ENCODE measurements at places on chromosomes 11 and 22.

- no peak for DNase-seq
Observed at GRCh38 chr11:35727140-35727539, 64.6 kb downstream of the TRIM44 start.

DNA sequence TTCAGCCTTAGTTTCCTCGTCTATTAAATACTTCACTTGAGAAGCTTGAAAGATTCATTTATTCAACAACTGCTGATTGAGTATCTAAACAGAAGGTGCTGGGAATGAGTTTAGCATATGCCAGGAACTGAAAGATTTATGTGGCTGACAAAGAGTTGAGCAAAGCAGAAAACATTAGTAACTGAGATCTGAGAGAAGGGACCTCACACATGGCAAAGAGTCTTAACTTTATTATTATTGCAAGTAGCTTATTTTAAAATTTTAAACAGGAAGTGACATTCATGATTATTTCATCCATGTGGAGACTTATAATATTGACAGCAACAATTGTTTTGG lies 133.6 kb downstream of the CASP12 start:
- no peak for DNase-seq

- DNase-seq: no peak
Observed at GRCh38 chr11:72271980-72272379, 28.0 kb upstream of the PHOX2A start.

DNA sequence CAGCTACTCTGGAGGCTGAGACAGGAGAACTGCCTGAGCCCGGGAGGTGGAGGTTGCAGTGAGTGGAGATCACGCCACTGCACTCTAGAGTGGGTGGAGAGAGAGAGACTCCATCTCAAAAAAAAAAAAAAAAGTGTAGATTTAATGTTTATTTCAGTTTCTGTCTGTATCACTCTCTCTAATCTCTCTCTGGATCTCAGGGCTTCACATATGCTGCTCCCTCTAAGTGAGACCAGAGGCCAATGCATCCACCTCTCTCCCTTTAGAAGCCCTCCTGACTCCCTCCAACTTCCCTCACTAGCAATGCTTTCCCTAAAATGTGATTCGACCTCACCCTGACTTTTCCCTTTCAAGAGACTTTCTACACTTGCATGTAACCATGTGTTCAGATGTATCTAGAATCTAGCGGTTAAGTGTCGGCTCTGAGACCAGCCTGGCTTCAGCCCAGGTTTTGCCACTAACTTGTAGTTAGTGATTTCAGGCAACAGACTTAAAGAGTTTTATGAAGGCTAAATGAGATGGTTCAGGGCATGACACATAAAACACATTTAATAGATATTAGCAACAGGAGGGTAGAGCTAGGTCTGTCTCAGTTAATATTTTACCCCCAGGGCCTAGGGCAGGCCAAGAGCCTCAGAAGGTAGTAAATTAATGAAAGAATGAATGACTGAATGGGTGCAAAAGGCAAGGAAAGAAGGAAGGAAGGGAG lies 364.3 kb downstream of the LARGE1 start:
- no peak for DNase-seq

- DNase-seq: no peak
Observed at GRCh38 chr22:30429887-30430286, 4.3 kb downstream of the MTFP1 start.

DNA sequence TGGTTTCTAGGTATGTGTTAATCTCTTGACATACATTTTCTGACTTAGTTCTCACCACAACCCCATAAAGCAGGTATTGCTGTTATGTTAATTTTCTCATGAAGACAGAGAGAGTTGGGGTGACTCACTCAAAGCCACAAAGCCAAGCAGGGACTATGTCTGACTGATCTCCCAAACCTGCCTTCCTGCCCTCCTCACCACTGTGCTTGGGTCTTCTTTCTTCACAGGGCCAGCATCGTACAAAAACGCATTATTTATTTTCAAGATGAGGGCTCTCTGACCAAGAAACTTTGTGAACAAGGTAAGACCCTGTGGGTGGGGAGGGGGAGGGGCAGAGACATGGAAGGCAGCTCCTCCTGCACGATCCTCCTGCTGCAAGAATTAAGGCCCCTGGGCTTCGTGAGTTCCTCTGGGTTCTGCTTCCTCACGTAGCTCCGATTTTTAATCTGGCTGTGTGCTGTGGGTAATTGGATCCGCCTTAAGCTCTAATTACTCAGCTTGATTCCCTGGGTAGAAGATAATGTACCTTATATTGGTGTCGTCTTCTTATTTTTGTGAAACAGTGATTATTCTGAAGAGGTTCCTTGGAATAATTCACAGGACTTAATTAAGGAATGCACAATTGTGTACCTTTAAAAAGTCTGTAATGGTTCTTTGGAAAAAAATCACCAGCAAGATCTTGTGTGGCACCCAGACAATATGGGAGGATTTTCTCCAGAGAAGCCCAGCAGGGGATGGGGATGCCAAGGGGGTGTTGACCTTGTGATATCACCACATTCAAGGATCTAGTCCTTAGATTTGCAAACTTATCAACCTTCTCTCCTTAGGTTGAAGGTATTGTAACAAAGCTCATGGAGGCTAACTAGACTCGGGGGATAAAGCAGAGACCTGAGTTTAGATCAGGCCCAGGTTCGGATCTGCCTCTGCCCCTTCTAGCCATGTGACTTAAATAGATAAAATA lies 112.9 kb downstream of the SPON1 start:
- no peak for DNase-seq

All from right kidney (tissue), 9 donors.